ENCODE measurements at places on chromosomes 1 and 21.
A peak's percentile ranks its signal among the peaks of the same experiment; 100 is the strongest.

- DNase-seq, result no peak
Measured at GRCh38 chr1:65434760-65435159, 14.3 kb downstream of the LEPR start.

- no peak for DNase-seq
Measured at GRCh38 chr1:25068316-25068715, 138.2 kb upstream of the RUNX3 start.

GRCh38 chr1:175675017-175675416 is 68.4 kb downstream of the TNR start:
- no peak for DNase-seq

DNA sequence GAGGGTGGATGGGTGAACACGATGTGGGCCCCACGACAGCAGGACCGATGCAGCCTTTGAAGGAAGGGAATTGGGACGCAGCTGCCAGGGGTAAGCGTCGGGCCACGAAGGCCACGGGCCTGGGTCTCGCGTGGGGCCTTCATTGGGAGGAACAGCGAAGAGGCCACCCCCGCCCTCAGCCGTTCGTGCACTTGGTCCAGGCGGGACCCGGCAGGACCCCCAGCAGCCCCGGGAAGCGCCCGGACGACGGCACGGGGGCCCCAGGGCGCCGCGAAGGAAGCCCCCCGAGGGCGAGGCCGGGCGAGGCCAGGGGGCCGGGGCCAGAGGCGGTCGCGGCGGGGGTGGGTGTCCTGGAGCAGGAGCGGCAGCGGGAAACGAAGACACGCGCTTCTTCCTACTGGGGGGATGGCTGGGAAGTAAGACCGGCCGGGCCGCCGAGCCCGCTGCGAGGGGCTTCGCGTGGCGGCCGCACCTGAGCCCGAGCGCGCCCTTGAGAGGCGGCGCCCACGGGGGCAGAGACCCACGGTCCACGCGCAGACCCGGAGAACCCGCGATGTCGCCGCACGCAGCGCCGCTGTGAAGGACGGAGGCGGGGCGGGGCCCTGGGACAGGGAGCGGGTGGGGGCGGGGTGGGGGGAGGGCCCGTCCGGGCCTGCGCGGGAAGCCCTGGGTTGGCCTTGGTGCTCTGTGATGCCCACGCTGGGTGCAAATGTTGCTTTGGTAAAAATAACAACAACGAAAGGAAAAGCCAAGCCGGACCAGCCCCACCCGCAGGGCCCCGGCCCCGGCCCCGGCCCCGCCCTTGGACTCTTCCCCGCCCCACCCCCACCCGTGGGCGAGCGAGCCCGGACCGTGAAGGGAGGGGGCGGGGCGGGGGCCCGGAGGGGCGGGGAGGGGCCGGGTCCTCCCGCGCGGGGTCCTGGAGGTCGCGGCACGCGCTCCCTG is 56.0 kb upstream of the ADARB1 start:
- peak; percentile 43 for DNase-seq

GRCh38 chr1:156259805-156260204 is 11.9 kb upstream of the PAQR6 start:
- no peak for DNase-seq

DNA sequence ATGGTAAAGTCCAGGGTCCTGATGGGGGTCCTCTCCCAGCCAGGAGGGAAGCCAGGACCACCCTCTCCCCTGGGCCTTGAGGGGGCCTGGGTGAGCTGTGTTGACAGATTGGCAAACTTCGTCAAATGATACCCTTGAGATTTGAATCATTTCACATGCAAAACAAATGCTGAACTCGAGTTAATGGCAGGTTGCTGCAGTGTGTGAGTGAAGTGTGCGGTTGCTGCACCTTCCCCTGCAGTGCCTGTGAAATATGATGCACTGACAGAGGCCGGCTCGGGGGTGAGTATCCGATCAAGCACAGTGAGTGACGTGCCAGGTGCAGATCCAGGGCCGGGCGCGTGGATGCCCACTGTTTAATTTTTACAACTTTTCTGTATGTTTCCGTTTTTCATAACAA is 5.7 kb upstream of the KRTAP12-1 start:
- no peak for DNase-seq
